ENCODE measurements at places on chromosomes 6 and 20. TPM values are rescaled to one million over a fixed set of nuclear protein-coding genes. Genes with fewer than 3 reads are reported as not detected.

DNA sequence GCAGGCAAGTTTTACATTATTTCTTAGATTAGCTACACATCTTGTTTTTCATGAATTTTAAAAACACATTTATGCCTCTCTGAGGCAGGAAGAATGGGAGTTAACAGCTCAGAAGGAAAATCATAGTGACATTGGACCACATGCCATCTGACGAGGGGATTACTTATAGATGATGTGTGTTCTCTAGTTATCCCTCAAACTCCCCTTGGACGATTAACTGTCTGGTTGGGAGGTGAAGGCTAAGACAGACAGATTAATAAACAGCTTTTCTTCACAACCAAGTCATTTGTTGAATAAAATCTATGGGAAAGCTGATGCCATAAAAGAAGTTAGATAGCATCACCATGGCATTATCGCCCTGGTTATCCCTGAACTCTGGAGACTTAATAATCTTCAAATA, 80.0 kb upstream of the PREP start:
- DNase-seq, result no peak

Gene ZSCAN16
- total RNA-seq, result 5.2 TPM

Gene NSFL1C
- 66.0 TPM for total RNA-seq

DNA sequence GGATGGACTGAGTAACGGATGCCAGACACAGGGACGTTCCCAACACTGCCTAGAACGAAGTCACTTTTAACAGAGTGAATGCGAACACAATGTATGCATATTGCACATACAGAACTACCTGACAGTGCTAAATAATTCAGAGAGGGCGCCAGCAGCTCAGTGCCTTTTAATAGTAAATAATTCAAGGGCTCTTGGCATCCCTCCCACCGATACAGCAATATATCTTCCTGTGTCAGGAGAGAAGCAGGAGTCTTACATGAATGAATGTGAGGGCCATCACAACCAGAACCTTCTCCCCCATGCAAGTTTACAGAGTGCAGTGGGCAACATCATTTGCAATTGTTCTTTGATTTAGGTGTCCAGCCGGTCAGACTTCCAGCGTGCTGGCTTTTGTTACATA, 88.4 kb upstream of the KCNG1 start:
- no peak for DNase-seq

Gene MED20
- 1.8 TPM for total RNA-seq

- no peak for DNase-seq
These were observed 254.0 kb downstream of the TPBG start for GRCh38 chr6:82617648-82618047.

DNA sequence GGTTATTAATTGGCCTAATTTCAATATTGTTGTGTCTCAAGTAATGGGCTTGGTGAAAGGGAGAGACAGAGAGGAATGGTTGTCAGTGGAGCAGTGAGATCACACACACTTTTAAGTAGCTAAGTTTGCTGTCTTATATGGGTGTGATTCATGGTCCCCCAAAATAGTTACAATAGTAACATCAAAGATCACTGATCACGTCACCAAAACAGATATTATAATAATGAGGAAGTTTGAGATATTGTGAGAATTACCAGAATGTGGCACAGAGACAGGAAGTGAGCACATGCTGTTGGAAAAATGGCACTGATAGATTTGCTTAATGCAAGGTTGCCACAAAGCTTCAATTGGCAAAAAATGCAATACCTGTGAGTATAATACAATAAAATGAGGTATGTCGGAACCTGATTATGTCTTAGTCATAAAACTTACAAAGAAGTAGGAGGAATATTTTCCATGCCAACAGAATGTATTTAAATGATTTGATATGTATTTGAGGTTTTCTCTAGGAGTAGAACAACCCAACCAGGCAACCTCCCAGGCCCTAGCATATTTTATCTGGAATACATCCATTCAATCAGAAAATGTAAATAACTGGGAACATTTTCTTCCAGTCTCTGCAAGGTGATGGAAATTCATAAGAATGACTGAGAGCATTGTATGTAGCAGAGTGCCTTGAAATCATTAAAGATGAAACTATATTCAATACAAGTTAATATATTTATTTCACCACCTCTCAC, 167.8 kb downstream of the CARMIL1 start:
- DNase-seq, result no peak

DNA sequence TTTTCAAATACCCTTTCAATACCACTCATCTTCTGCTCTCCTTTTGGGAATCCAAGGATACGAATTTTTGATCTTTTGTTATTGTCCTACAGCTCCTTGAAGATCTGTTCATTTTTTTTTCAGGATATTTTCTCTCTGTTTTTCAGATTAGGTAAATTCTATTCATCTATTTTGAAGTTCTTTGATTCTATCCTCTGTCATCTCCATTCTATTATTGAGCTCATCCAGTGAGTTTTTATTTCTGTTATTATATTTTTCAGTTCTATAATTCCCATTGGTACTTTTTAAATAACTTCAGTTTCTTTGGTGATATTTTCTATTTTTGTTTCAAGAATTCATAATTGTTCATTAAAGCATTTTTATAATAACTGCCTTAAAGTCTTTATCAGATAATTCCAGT, 14.7 kb upstream of the ADTRP start:
- no peak for DNase-seq

GRCh38 chr20:51926670-51927305, 124.5 kb upstream of the SALL4 start:
- DNase-seq, result no peak

GRCh38 chr6:116144605-116145004, 18.7 kb upstream of the COL10A1 start:
- no peak for DNase-seq

Gene THEMIS
- 26.3 TPM for total RNA-seq

- no peak for DNase-seq
These were observed 233.1 kb upstream of the SUPT3H start for GRCh38 chr6:45610832-45611231.

DNA sequence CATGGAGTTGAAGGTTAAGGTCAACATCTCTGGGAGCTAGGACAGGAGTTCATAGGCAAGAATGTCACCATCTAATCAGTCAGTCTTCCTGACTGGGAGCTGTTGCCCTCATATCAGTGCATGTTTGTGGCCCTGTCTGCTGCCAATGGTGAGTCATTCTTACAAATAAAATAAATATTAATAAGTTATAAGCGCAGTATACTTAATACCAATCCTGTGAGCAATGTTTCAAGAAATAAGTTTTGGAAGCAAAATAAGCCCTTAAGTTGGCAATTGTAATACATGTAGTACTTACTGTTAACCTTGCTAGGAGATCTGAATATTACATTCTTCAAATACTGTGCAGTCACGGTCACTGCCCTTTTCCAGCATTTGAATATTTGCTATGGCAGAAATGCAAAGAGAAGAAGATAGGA, 20.2 kb upstream of the MDGA1 start:
- no peak for DNase-seq

Gene MYLK4
- total RNA-seq, result 0.71 TPM

- DNase-seq, result no peak
These were observed 1176.4 kb upstream of the EYS start for GRCh38 chr6:66883453-66883852.

DNA sequence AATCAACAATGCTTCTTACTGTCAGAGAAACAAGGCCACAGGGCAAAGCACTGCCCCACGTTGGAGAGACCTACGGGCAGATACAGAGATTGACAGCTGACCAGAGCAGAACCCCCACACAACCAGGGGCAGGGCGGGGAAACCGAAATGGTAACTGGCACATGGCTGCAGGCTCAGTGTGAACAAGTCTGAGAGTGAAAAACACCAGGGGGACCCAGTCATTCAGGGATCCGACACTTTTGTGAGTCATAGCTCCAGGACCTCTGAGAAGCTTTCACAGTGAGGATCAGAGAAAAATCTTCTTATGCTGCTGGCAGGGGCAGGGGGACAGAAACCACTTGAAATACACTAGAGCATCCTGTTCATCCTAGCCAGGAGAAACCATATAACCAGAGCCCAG, 254.2 kb downstream of the C6orf118 start:
- DNase-seq, result no peak

Gene PKIB
- 0.54 TPM for total RNA-seq
